ENCODE measurements at places on chromosomes 3 and 15. TPM values are rescaled to one million over a fixed set of nuclear protein-coding genes. Genes with fewer than 3 reads are reported as not detected.

GRCh38 chr15:78640527-78641101 lies 396 bp downstream of the CHRNB4 start:
- DNase-seq: peak; percentile 42

CADM2 gene
- total RNA-seq: 3.2 TPM

- no peak for DNase-seq
Observed at GRCh38 chr3:56059731-56060130, 408.5 kb downstream of the ERC2 start.

- DNase-seq: no peak
Observed at GRCh38 chr15:48834756-48835155, 23.9 kb upstream of the CEP152 start.

RNF111 gene
- total RNA-seq: 16.1 TPM

ADAMTS7 gene
- total RNA-seq: 1.1 TPM

UBE3A gene
- total RNA-seq: 74.4 TPM

RASL12 gene
- 13.9 TPM for total RNA-seq

TBCCD1 gene
- total RNA-seq: 13.9 TPM

DNA sequence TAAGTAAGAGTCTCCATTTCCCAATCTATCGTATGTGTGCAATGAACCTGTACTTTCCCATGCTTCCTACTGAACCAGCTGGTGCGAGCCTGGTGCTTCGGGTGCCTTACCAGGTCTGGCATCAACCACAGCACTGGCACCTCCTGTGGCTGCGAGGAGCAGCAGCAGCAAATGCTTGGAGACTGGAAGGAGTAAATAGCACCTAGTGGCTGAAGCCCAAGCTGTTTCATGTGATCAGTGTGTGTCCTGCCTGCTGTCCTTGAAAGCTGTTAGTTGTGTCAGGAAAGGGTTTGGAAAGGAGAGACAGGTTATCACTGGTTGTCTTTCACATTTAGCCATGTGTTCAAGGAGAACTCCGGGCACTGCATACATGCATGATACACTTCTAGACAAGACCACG lies 31.8 kb downstream of the PCOLCE2 start:
- peak; percentile 27 for DNase-seq

- peak; percentile 36 for DNase-seq
Observed at GRCh38 chr3:185585518-185585858, 607 bp upstream of the SENP2 start.

CKMT1B gene
- total RNA-seq: 190 TPM

DNA sequence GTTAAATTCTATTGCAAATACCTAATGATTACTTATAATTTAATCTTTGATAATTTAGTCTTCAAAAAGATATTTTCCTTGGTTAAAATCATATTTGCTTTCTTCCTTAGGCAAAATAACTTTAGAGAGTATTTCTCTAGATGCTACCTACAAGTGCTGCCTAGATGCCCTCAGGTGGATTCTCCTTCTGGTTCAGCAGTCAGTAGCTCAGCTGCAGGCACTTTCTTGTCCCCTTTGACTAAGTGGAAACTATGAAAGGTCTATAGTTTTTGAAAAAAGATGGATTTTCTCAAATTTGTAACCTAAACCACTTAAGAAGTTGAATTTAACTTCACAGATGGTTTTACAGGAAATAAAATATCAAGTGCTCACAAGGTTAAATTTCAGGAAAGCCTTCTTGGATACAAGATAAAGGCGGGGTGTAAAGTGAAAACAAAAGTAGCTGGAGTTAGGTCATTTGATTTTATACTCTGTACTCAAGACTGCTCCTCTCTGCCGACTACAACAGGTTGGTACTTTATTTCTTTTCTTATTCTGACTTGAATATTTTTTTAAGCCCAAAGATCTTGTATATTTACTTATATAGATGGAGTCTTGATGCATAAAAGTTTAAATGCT lies at the start of gene ACKR4:
ACKR4 (plus strand) TSS at position 455 of the 618 bp plus-strand sequence. CDS start 3,128 bp downstream, outside the sequence.
- no peak for DNase-seq

DNA sequence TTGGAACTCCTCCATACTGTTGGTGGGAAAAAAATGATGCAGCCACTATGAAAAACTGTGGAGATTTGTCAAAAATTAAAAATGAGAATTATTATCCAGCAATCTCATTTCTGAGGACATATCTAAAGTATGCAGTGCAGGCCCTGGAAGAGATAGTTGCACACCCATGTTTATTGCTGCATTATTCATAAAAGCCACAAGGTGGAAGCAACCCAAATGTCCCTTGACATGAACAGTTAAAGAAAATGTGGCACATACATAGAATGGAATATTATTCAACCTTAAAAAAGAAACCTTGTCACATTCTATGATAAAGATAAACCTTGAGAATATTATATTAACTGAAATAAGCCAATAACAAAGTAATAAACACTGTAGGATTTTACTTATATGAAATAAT lies 80.9 kb upstream of the ARHGEF26 start:
- no peak for DNase-seq

- DNase-seq: no peak
Observed at GRCh38 chr3:100516232-100516631, 23.8 kb downstream of the TMEM45A start.

GRCh38 chr3:23671851-23672589 lies 133.7 kb upstream of the UBE2E1 start:
- peak; percentile 79 for DNase-seq

- DNase-seq: no peak
Observed at GRCh38 chr15:71054286-71054952, 60.9 kb upstream of the THSD4 start.

GRCh38 chr3:4290272-4290893 lies 12.8 kb upstream of the SETMAR start:
- DNase-seq: peak; percentile 22

ANKUB1 gene
- not detected for total RNA-seq

GRCh38 chr3:174710612-174711011 lies 148.5 kb upstream of the NAALADL2 start:
- DNase-seq: no peak

GRCh38 chr3:30539206-30539605 lies 67.2 kb upstream of the TGFBR2 start:
- no peak for DNase-seq

GRCh38 chr3:196569003-196569516 lies 600 bp downstream of the FBXO45 start:
- DNase-seq: peak; percentile 56

CD200R1 gene
- total RNA-seq: 0.68 TPM

GRCh38 chr3:194009892-194010533 lies 125.9 kb upstream of the HES1 start:
- DNase-seq: no peak

- DNase-seq: no peak
Observed at GRCh38 chr3:97197830-97198229, 383.4 kb downstream of the EPHA6 start.

SPINT1 gene
- 729 TPM for total RNA-seq

- DNase-seq: peak; percentile 56
Observed at GRCh38 chr15:88636050-88636449, 2.8 kb upstream of the ISG20 start.

DNA sequence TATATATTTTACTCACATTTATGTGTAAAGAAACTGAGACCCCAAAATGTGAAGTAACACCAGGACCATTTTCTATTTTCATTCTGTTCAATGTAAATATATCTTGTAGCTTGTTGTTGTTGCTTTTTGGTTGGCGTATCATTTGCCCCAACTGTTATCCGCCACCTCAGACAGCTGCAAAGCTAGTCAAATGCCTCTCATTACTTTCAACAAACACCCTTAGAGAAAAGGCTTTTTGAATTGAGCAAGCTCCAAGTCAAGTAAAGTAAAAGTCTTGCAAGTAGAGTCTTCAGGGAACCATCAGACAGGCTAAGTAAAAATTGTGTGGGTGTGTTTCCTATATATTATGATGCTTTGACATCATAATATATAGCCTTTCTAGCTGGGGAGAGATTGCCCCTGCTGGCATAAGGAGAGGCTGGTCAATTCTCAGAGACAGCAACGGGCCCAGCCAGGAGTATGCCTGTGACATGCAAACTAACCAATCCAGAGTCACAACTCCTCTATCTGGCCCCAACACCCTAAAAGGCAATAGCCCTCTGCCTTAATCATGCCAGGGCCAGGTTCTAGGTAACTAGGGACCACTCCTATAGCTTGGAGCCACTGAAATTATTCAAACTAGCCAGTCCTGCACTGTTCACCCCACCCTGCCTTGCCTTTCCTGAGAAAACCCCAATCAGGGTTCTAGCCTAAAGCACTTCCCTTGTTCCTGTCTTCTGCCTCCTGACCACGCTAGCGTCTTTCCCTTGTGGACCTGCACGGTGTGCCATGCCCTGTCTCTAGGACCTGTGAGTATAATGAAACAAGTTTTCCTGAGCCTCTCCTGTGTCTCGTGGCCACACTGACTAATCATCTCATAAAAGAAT lies 75.6 kb downstream of the RAD18 start:
- DNase-seq: no peak

DNA sequence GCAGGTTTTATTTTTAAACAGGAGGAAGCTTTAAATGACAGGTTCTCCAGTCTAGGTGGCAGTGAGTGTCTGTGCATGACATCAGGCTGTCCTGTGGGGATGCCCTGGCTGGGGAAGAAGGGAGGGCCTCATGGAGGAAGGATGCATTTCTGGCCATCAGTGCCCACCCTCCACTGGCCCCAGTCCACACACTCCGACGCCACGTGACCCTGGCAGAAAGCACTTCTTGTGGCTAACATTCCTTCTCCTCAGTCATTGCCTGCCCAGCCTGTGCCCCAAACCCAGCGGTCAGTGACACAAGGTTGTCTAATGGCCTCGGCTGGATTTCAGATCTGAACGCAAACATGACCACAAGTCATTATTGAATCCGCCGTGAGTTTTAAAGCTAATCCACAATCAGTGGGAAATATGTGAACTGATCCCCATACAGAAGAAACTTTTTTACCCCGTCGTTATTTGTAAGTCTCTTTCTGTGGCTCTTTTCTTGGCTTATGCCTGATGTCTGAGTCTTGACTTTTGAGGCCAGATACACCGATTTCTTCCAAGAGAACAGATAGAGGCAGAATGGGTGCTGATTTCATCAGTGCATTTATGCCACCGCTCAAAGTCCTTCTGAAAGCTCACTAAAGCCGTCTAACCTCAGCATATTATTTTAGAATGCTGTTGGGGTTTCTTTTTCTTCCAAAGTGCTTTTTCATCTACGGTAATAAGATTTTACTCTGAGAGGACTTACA lies 17.3 kb upstream of the LRRK1 start:
- DNase-seq: no peak

- DNase-seq: no peak
Observed at GRCh38 chr15:39535466-39535865, 45.4 kb upstream of the THBS1 start.

GRCh38 chr3:35617370-35617769 lies 22.0 kb upstream of the ARPP21 start:
- DNase-seq: no peak

GRCh38 chr3:147416931-147417330 lies 7.8 kb downstream of the ZIC1 start:
- DNase-seq: no peak

DNA sequence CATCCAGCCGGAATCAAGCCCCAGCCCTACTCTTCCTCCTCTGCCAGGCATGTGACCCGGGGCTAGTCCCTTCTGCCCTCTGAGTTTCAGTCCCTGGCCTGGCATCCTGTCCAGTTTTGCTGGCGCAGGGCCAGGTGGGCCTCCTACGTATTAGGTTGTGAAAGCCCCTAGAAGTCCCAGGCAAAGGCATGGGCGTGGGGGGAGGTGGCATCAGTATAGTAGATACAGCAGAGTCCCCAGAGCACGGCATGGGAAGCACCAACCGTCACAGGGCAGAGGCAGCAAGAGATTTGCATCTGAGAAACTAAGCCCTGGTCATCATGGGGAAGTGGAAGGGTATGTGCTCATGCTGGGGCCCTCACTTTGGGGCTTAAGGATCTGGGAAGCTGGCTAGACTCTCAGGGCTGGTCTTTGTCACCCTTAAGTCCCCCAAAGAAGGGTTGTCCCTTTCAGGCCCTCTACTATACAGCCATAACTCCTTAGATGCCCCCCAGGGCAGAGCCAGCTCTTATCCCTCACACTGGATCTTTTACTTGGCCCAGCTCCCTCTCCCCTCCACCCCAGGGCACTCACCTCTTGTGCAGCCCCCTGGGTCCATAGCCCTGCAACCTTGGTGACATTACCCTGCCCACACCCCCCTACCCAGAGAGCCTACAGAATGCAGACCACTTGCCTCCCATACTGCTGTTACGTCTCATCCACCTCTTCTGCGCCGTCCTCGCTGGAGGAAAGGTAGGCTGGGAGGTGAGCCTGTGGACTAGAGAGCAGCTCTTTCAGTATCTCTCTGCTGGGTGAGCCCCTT lies 11.3 kb downstream of the NBEAL2 start:
- peak; percentile 41 for DNase-seq

PRR20G gene
- not detected for total RNA-seq

GOLGA6L9 gene
- total RNA-seq: 13.1 TPM

CISH gene
- 4.4 TPM for total RNA-seq

LMCD1 gene
- total RNA-seq: 6.7 TPM

DNA sequence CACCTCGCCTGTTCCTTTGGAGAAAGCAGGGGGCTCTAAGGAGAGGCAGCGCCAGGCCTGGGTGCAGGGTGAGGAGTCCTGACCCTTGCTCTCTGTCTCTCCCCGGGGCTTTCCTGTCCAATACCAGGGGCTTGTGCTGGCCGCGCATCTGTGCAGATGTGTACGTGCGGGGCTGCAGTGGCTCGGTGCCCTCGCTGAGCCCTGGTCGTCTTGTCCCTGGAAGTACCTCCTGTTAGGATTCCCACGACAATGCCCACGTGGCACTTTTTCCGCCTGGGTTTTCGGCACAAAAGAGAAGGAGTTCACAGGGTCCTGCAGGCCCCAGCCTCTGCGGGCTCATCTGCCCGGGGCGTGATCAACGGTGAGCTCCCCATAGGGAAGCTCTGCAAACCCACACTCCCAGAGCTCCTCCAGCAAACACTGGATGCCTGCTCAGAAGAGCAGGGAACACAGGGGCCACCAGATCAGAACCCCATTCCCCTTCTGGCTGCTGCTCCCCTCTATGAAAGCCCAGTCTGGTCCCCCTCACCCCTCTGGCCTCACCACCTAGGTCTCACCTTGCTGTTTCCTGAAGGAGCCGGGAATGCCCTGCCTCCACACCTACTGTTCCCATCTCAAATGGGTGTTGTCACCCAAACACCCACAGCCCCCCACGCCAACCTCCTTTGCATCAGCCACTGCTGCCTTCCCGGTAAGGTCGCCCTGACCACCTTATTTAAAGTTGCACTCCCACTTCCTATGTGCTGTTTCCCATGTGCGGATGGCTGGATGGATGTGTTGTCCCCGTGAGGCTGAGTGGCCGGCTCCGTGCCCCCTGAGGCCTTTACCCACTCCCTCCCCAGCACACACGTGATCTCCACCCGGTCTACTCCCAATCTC lies 62.6 kb upstream of the PRR20G start:
- no peak for DNase-seq

PIGX gene
- total RNA-seq: 36.3 TPM

ZNF717 gene
- 10.8 TPM for total RNA-seq

- no peak for DNase-seq
Observed at GRCh38 chr3:45275006-45275704, 49.1 kb upstream of the TMEM158 start.

CPNE9 gene
- total RNA-seq: not detected

SKIC8 gene
- 51.4 TPM for total RNA-seq

- DNase-seq: no peak
Observed at GRCh38 chr3:192947421-192947820, 29.8 kb upstream of the MB21D2 start.

PML gene
- total RNA-seq: 74.3 TPM

ALS2CL gene
- 79.1 TPM for total RNA-seq

TF gene
- not detected for total RNA-seq

Data from transverse colon (tissue), 4 donors.